ENCODE measurements at places on chromosomes 1 and 21.

DNA sequence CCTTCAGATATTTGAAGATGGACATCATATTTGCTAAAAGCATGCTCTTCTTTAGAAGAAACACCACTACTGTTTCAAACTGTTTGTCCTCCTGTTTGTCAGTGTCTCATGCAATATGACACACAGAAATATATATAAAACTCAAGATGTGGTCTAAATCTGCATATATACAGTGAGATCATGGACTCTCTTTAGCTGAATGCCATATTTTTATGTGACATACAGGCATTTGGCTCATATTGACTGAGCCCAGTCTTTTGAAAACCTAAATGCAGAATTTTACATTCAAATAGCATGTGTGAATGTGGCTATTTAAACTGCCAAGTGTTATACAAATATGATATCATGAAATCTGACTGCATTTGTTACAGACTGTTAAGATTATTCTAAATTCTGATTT, 18.4 kb downstream of the GDAP2 start:
- DNase-seq = no peak

DNA sequence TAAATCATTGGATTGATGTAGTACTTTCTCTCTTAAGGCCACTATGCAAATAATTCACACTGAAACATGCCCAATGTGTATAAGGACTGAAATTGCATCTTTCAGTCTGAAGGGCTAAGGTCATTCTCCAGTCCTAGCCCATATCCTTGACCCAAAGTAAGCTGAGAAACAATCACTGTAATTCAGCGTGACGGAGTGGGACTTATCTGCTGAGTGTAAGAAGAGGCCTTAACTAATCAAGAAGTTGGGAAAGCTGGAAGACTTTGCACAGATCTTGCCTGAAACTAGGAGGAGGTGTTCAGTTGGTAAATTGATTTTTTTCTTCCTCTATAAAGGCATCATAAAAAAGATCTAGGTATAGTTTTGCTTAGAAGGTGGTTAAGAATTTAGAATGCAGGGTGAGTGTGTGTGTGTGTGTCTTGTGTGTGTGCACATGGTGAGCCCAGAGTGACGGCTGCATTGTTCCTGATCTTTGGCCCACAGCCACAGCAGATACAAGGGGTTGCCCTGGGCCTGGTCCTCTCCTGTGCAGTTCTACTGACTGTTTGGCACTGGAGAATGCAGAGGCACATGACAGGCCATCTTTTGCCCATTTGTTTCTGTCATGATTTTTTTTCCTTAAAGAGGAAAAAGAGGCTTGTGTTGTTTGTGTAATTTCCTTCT, 13.3 kb upstream of the PPP2R5A start:
- DNase-seq = no peak

GRCh38 chr1:6624710-6625583, at the start of gene THAP3:
Gene THAP3, plus strand, starts transcription at chr1:6624868. Its CDS starts 351 bp downstream, at chr1:6625219.
- DNase-seq = peak; percentile 80

DNA sequence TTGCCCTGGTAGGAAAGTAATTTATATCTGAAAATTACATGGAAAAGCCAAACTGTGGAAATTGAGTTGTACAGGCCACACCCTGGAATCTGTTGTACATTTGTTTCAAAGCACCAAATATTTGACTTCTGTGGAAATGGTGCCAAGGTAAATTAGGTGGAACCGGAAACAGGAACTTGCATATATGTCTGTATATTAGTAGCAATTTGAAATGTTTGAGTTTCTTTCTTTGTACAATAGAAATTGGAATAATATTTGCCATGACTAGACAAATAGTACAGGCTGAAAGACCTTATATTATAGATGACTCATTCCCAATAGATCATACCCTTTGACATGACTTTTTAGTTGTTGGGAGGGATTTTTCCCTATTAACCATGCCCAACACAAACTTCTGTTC, 10.5 kb upstream of the TAF1A start:
- no peak for DNase-seq

- no peak for DNase-seq
Observed at GRCh38 chr1:86888327-86888726, 25.6 kb downstream of the SELENOF start.

GRCh38 chr1:227558732-227559262, 4.6 kb upstream of the ZNF678 start:
- no peak for DNase-seq

DNA sequence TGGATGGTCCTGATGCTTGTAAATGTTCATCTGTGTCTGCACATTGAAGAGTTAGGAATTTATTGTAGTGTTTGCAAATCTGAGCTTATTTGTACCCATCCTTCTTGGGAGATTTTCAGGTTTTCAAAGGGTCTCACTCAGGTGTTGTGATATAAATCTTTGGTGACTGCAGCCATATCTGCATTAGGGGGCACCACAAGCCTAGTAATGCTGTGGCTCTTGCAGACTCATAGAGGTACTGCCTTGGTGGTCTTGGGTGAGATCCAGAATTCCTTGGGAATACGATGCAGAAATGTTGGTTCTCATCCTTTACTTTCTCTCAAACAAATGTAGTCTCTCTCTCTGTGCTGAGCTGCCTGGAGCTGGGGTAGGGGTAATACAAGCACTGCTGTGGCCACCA, 405.9 kb downstream of the TTLL7 start:
- no peak for DNase-seq

DNA sequence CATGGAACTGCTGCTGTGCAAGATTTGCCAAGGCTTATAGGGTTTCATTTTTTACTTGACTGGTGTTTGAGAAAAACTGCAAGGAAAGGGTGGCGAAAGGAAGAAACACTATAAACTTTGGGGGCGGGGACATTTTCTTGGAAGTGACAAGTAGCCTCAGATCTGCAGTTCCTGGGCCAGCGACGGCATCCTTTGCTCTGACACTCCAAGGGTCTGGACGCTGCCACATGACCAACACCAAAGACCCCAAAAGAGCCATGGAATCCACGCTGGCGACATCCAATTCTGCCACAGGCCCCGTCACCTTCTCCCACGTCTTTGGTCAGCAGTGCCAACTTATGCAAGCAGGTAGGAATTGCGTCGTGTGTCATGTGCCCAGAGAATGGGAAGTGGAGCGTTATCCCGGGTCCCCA, 193.4 kb downstream of the PRDM2 start:
- no peak for DNase-seq

DNA sequence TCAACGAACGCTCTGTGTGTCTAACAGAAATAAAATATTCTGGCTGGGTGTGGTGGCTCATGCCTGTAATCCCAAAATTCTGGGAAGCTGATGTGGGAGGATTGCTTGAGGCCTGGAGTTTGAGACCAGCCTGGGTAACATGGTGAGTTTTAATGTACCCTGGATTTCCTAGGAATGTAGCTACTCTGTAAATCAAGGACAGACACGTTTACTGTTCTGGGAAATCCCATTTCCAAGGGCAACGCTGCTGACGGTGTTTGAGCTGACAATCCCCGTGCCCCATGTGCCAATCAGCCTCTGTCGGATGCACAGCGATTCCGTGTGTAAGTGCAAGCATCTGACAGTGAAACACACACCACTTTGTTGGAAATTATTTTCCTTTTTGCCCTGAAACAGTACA, 8.0 kb downstream of the CORT start:
- DNase-seq = no peak

All from stimulated activated CD4-positive, alpha-beta T cell treated with anti-CD3 and anti-CD28 coated beads, Interleukin-2, amount 100 ng/mL, for 4 hours (primary cell).